Left lung (tissue), 14 donors: ENCODE measurements at places on chromosomes 6 and 20. TPM values are rescaled to one million over a fixed set of nuclear protein-coding genes. Genes with fewer than 3 reads are reported as not detected.

The BTN3A1 gene
- 64.1 TPM for polyA plus RNA-seq

The GINS1 gene
- polyA plus RNA-seq = 16.0 TPM

The CPXM1 gene
- polyA plus RNA-seq = 74.6 TPM

The TSPO2 gene
- polyA plus RNA-seq = 1.4 TPM

- no peak for DNase-seq
Observed at GRCh38 chr20:1075616-1076015, 42.8 kb upstream of the PSMF1 start.

DNA sequence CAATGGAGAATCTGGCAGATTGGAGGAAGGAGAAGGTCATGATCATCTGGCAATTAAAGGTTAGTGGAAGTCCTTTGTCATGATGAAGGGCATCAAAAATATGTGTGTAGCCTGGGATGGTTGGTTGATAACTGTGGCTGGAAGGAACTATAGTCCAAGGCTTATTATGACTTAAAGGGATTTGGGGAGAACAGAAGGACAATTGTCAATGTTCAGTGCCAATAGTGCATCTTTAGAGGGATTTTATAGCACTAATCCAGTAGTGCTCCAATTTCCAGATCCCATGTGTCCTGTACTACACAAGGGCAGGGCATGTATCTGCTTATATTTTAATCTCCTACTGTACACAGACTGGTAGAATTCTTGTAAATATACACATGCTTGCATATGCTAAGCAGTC is 5.0 kb upstream of the ZBTB24 start:
- no peak for DNase-seq

GRCh38 chr6:21739838-21740237 is 146.3 kb downstream of the SOX4 start:
- DNase-seq = no peak

- no peak for DNase-seq
Observed at GRCh38 chr6:35401514-35401913, 50.6 kb upstream of the FANCE start.

DNA sequence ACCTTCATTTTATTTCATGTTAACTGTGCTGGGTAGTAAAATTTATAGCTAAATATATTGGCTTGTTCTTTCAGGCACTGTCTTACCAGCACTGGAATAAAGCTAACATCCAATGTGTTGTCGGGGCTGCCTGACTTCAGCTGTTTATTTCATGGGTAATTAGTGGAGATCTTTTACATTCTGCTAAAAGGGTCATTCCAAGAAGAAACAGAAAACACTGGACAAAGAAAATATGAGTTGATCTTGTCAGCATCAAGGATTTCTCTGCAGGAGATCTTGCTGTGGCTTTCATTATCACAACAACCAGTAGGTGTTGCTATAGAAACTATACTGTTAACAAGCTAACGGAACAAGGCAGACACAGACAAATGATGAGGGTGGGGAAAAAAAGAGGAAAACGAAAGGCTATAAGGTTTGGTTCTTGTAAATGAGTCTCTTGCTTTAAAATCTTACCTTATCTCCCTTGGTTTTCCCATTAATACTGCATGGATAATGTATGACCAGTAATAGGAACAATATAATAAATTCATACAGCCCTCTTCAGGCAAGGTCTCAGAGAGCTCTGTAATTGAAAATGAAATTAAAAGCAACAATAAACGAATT is 206.8 kb downstream of the SIM1 start:
- no peak for DNase-seq

DNA sequence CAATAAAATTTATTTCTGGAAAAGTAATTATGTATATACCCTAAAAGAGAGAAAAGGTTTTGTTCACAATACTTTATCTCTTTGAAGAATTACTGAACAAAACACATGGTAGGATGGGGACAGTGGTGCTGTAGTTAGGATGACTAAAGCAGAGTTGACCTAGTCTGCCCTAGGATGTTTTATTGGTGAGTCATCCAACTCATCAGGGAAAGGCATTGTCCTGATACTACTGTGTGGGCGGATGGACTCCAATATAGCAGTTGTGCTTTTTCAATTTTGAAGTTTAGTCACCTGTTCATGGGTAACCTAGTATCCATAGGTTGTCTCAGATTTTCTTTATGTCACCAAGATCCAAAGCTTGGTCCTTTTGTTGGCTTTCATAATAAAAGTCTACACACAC is 53.3 kb upstream of the EYS start:
- DNase-seq = no peak

GRCh38 chr20:61629602-61630390 is 377.7 kb downstream of the CDH4 start:
- DNase-seq = no peak

- DNase-seq = no peak
Observed at GRCh38 chr6:165488624-165489295, 174.3 kb downstream of the PDE10A start.

DNA sequence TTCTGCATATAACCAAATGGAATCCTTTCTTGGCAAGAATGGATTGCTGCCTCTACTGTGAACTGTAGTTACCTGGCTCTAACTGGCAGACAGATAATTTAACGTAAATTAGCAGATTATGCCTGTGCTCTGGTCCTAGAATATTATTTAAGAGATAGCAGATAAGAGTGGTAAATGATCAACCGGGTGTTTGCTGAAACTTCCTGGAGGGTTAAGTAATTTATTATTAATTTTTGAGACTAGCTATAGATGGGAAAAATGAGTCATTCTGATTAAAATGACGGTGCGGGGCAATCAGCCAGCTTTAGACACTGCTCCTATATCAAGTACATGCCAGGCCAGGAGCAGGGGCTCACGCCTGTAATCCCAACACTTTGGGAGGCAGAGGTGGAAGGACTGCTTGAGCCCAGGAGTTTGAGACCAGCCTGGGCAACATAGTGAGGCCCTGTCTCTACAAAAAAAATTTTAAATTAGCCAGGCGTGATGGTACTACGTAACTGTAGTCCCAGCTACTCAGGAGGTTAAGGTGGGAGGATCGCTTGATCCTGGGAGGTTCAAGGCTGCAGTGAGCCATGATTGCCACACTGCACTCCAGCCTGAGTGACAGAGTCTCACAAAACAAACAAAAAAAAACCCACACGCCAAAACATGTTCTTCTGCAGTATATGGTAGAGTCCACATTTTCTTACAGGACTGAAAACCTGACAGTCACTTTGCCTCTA is 22.6 kb downstream of the B4GALT5 start:
- DNase-seq = no peak

DNA sequence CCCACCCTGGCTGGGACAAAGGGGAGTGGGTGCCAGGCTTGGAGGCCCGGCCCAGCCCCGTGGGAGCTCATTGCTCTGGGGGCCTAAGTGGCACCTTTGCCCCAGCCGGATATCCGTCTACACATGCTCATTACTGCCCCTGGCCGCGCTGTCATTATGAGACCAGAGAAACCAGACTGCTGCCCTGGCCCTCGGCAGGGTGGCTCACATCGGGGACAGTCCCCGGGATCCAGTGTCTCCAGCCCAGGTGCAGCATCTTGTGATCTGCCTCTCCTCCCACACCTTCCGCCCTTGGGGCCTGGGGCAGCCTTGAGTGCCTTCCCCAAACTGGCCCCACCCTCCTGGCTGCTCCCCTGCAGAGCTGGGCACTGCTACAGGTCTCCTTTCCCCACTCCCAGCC is 4.9 kb downstream of the SRMS start:
- DNase-seq = no peak

DNA sequence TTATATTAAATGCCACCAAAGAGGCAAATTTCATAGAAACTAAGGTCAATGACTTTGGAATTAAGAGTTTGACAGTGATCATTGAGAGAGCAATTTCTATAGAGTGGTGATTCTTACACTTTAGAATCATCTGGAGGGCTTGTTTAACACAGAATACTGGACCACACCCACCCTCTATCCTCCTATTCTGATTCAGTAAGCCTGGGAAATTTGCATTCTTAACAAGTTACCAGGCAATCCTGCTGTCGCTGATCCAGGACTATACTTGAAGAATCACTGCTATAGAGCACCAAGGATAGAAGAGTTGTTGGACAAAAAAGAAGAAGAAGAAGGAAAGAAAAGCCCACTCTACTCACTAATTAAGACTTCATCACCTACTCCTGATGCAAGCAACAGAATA is 21.3 kb upstream of the TBX18 start:
- no peak for DNase-seq
